ENCODE measurements at places on chromosomes 12 and 14.

- no peak for DNase-seq
Observed at GRCh38 chr14:67541448-67542387, 8.6 kb downstream of the PLEKHH1 start.

- DNase-seq = no peak
Observed at GRCh38 chr14:57732463-57733285, 133.2 kb downstream of the SLC35F4 start.

DNA sequence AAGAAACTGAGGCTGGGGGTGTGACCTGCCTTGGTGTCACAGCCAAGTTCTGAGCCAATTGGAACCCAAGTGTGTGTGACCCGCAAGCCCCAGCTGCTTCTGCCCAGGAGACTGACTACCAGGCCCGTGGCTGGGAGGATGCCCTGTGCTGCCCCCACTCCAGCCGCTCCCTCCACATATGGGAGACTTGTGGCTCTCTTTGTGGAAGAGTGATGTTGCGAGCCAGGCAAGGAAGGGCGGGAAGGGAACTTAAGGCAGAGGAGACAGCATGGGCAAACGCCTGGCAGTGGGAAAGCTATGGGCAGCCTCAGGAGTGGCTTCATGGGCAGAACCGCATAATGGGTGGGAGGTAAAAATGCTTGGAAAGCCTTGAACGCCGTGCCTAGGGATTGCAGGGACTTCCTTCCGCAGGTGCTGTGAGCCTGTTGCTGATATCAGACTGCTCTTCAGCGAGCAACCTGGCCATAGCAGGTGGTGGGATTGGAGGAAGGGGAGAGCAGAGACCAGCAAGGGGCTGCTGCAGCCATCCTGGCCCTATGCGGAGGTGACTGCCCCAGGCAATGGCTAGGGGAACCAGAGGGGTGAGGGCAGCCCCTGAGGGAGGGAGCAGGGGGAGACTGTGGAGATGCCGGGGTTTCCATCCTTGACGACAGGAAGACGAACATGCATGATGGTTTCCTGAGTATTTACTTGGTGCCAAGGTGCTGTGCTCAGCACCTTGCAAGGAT is 115.7 kb downstream of the LGMN start:
- DNase-seq = no peak

DNA sequence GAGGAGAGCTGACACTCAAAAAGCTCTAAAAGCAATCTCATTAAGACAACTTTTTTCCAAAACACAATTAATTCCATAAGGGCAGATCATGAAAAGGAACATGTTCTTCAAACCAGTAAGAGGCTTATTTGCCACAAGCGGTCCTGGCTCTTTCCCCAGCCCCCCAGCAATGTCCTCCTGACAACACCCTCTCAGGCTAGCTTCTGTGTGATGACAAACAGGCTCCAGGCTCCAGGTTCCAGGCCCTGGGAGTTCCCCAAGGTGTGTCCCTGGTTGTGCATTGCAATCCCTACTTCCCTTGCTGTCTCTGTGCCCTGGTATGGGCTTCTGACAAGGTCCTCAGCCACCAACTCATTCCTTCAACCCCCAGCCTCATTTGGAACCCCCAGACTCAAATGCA is 8.9 kb downstream of the HVCN1 start:
- no peak for DNase-seq

Data from hepatic stellate cell (primary cell).